ENCODE measurements at places on chromosomes 2 and 18.

- no peak for DNase-seq
These were observed 501 bp downstream of the RETREG2 start for GRCh38 chr2:219178377-219179175.

DNA sequence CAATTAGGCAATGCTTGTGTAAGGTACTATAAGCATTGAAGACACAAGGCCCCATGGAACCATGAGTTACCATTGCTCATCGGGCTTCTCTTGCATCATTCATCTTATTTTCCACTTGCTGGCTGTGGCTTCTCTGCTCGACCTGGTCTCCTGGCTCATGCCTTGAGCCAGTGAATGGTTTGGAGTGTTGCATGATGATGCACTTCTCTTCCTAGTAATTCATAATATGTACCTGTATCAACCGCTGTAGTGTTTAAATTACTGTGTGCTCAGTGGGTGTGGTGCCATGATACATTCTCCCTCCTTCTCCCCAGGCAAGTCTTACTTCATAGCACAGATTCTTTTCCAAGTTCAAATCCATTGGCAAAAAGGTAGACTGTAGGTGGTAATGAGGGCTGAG lies 66.8 kb downstream of the ABCA12 start:
- DNase-seq = no peak

DNA sequence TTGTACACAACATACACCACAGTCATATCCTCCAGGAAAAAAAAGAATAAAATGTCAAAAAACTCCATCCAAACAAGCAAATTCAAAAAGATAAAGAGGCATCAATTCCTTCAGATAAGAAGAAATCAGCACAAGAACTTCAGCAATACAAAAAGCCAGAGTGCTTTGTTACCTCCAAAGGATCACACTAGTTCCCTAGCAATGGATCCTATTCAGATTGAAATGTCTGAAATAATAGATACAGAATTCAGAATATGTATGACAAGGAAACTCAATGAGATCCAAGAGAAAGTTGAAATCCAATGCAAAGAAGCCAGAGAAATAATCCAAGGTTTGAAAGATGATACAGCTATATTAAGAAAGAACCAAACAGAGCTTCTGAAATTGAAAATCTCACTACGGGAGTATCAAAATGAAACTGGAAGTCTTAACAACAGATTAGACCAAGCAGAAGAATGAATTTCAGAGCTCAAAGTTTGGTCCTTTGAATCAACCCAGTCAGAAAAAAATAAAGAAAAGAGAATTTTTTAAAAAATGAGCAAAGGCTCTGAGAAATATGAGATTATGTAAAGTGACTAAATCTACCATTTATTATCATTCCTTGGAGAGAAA lies 80.6 kb downstream of the TRABD2A start:
- no peak for DNase-seq

DNA sequence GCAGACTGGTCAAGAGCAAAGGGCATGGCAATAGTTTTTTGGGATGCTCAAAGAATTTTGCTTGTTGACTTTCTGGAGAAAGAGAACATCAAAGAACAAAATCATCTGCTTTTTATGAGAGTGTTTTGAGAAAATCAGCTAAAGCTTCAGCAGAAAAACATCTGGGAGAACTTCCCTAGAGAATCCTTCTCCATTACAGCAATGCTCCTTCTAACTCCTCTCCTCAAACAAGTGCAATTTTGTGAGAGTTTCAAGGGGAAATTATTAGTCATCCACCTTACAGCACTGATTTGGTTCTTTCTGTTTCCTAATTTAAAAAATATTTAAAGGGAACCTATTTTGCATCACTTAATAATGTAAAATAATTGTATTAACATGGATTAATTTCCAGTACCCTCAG lies 226.9 kb upstream of the NXPH2 start:
- no peak for DNase-seq

DNA sequence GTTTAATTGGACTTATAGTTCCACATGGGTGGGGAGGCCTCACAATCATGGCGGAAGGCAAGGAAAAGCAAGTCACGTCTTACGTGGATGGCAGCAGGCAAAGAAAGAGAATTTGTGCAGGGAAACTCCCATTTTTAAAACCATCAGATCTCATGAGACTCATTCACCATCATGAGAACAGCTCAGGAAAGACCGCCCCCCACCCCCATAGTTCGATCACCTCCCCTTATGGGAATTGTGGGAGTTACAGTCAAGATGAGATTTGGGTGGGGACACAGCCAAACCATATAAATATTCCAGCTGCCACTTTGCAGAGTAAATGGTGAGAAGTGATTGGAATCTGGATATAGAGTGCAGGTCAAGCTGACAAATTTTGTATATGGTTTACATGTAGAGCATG lies 187.4 kb downstream of the ARL4C start:
- DNase-seq = no peak

DNA sequence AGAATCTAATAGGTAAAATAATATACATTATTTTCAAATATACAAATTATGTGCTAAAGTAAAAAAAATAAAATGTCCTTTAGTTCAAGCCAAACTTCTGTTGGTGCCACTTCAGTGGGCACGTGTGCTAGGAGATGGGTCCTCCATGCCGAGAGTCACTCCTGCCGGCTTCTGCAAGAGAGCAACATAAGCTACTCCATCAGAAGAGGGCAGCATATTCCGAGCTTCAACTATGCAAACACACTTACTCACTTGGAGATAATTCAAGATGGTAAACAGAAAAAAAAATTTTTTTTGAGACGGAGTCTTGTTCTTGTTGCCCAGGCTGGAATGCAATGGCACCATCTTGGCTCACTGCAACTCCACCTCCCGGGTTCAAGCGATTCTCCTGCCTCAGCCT lies 24.4 kb downstream of the CNOT11 start:
- no peak for DNase-seq

DNA sequence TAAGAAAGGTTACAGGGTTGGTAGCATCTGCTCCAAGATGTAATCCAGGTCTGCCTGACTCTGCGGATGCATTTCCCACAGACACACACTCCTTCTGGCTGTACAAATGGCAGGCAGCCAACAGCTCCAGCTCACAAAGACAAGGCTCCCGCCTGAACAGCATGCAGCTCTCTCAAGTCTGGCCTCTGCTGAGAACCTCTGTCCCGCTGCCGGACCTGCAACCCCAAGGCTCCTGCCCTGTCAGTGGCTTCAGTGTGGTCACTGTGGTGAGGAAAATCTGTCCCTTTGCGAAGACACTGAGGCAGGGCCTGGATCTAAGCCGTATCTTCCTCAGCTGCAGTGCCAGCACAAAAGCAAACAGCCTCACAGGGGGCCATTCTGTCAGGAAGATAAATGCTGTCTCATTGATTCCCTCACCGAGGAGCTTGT lies 469.3 kb upstream of the MEX3C start:
- no peak for DNase-seq

Data from Kasumi-1 (cell line).